NCI-H2029 treated with DMSO at 0.1 percent for 48 hours (cell line): ENCODE measurements at places on chromosomes 13 and 19.

DNA sequence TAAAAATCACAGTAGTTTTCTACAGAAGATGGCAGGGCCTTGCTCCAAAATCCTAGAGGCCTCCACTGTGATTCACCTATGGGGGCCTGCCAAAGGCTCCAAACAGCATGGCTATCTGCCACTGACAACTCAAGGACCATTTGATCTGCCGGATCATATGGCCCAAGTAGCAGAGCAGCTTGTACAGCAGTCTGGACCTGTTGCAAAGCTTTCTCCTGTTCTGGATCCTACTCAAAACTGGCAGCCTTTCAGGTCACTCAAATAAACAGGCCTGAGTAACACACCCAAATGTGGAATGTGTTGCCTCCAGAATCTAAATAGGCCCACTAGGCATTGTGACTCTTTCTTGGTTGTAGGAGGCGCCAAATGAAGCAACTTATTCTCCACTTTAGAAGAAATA is 1049.3 kb downstream of the PCDH9 start:
- DNase-seq: no peak

DNA sequence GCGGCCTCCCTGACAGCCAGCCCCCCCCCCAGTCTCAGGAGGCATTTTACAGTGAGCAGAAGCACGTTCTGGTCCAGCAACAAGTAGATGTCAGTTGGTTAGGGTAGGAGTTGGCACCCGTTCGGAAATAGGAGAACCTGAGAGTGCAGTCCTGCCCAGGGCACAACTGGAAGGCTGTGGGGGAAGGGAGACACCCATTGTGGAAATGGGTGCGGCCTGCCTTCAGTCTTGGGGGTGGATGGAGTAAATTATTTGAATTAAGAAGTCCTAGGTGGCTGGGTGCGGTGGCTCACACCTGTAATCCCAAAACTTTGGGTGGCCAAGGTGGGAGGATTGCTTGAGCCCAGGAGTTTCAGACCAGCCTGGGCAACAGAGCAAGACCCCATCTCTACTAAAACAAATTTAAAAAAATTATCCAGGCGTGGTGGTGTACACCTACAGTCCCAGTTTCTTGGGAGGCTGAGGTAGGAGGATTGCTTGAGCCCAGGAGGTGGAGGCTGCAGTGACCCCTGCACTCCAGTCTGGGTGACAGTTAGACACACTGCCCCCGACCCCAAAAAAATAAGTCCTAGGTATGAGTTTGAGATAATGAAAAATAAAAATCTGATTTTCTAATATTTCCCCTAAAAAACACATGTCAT is 1.2 kb downstream of the CIRBP start:
- DNase-seq: no peak

- DNase-seq: no peak
Observed at GRCh38 chr19:15220833-15221232, 11.4 kb downstream of the EPHX3 start.

GRCh38 chr13:85657942-85658341 is 141.3 kb downstream of the SLITRK6 start:
- no peak for DNase-seq

- DNase-seq: no peak
Observed at GRCh38 chr19:3897936-3898335, 17.5 kb downstream of the ATCAY start.

GRCh38 chr19:3852614-3853254 is 16.1 kb downstream of the ZFR2 start:
- DNase-seq: no peak

- DNase-seq: no peak
Observed at GRCh38 chr19:45645068-45645630, 6.0 kb upstream of the EML2 start.

DNA sequence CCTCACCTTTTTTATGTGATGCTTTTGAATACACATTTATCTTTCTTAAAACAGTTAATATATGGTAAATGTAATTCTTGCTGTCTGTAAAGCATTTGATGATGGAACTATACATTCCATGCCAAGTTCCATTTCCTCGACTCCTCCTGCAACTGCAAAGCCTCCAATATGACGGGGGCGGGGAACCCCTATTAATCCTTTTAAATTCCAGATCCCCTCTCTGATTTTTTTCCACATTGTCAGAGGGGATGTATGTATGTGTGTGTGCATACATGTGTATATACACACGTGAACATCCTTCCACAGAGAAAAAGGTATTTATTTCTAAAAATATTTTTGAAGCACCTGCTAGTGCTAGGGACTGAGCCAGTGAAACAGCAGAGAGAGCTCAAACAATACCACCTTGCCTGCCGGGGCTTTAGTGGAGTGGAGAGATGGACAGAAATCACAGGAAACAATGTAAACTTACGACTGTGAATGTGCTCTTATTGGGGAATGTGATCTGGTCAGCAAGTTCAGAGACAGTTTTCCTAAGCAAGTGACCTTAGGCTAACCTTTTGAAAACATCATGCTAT is 25.3 kb upstream of the MAB21L1 start:
- DNase-seq: no peak
